HAP-1 (cell line): ENCODE measurements at places on chromosomes 6 and 20.

DNA sequence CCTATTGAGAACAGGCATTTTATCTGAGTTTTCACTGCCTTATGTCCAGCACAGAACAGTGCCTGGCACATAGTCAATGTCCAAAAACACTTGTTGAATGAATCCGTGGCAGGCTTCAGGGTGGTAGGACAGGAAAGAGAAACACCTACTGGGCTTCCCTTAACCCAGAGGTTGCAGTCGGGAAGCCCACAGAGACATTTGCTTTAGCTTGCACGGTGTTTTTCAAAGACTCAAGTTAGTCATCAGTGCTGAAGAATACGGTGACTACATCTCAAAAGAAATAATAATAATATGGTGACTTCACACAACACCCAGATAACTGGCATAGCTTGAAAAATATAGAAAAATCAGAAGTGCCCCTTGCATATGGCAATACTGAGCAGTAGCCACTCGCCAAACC lies 160.4 kb downstream of the CD83 start:
- no peak for DNase-seq

- no peak for DNase-seq
Measured at GRCh38 chr6:7150381-7151064, 42.8 kb downstream of the RREB1 start.

DNA sequence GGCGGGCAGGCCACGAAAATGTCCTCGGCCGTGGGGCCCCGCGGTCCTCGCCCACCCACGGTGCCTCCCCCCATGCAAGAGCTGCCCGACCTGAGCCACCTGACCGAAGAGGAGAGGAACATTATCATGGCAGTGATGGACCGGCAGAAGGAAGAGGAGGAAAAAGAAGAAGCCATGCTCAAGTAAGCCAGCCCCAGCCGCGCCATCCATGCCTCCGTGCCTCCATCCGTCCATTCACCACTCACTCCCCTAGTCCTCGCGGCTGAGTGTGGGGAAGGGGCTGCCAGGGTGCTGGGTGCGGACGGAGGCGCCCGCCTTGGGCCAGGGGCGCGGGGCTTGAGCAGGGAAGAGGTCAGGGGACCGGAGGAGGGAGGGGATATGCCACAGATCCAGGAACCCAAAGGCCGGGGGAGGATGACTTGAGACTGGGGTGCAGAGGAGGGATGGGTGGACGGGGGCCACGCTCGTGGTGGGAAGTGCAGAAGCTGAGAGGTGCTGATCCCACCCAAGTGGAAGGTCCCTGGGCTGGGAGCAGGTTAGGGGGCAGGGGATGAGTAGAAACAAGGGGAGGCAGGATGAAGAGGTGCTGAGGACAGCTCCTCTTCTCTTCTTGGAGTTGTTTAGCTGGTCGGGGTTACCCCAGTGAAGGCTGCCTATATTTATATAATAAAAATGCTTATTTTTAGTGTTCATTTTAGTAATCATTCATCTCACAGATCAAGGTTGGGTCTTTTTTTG lies 825 bp downstream of the RIMS1 start:
- DNase-seq = no peak

GRCh38 chr6:15020119-15020770 lies 225.6 kb upstream of the JARID2 start:
- no peak for DNase-seq
